ENCODE measurements at places on chromosomes 3 and 15.

DNA sequence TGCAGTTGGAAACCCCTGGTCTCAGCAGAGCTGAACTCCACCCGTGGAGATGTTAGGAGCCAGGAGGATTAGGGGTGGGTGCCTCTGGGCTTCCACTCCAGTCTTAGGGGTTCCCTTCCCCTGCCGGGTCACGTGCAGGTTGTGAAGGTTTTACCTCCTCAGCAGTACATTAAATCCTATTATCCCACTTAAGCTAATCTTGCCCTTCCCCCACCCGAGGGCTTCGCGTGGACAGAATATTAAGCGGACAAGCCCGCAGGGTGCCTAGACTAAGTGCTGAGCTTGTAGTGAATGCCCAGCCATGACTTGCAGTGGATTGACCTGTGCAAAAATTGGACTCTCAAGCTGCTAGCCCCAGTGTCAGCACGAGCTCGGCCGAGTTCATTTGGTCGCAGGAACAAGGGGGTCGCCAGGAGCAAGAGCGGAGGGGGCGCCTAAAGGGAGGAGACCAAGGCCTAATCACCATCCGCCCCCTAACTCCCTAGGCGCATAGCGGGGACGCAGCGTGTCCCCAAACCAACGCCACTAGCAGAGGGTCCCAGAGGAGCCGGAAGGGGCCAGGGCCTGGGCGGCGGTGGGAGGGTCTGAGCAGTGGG is 498 bp upstream of the SEMA4B start:
- DNase-seq, result no peak

- DNase-seq, result no peak
These were observed 72.9 kb downstream of the OCA2 start for GRCh38 chr15:28026221-28026620.

- no peak for DNase-seq
These were observed 45.3 kb upstream of the PPP4R2 start for GRCh38 chr3:72951259-72951722.

GRCh38 chr3:197030379-197031314 is 1.0 kb upstream of the MELTF start:
- no peak for DNase-seq

- DNase-seq, result no peak
These were observed 2.3 kb upstream of the SLC51B start for GRCh38 chr15:65042776-65043327.

DNA sequence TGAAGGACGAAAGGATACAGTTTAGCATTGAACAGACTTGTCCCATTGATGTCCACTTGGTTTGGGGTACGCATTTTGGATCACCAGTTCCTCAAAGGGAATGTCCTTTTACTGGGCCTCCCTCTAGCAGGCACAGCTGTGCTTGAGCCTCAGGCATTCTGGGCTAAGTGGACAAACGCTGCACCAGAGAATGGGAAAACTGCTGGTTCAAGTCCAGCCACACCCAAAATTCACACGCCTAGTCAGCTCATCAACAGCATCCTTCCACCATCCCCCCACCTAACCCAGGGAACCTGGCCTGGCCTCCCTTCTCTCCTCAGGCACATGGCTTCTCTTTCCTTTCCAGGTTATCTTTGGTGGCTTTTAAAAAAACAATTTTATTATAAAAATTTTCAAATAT is 59.1 kb upstream of the ALDH1A3 start:
- no peak for DNase-seq

- DNase-seq, result no peak
These were observed 220.4 kb downstream of the ADAMTS9 start for GRCh38 chr3:64467255-64467944.

Data from cardiac fibroblast (primary cell).